Stimulated activated CD8-positive, alpha-beta memory T cell treated with anti-CD3 and anti-CD28 coated beads, Interleukin-4, amount 100 ng/mL, for 4 hours (primary cell): ENCODE measurements at places on chromosomes 2 and 18.

DNA sequence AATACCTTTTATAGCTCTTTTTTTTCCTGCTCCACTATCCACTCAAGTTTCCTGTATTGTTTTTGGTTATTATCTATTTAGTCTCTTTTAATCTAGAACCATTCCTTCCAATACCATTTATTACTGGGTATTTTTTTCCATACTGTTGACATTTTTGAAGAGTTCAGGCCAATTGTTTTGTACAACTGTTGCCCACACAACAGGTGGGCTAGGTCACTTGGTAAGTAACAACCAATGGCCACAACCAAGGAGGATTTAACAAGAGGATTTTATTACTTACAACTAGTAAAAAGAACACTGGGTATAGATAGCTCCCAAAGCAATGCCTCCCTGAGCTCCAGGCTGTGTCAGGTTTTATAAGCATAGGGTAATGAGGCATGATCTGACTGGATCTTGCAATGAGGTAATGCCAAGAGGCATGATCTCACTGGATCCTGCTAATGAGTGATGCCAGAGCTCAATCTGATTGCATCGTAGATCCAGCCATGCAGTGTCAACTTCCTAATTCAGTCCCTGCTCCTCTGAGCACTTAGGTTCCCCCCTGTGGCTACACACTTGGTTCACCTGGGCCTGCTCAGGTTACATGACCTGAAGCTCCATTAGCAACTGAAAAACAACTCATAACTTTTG is 7.1 kb upstream of the CEP68 start:
- no peak for DNase-seq

GRCh38 chr2:133063775-133064174 is 393.8 kb upstream of the LYPD1 start:
- DNase-seq: no peak

GRCh38 chr2:190062053-190062452 is 476 bp downstream of the MSTN start:
- DNase-seq: no peak

- no peak for DNase-seq
Measured at GRCh38 chr2:239892441-239893235, 132.5 kb downstream of the NDUFA10 start.

DNA sequence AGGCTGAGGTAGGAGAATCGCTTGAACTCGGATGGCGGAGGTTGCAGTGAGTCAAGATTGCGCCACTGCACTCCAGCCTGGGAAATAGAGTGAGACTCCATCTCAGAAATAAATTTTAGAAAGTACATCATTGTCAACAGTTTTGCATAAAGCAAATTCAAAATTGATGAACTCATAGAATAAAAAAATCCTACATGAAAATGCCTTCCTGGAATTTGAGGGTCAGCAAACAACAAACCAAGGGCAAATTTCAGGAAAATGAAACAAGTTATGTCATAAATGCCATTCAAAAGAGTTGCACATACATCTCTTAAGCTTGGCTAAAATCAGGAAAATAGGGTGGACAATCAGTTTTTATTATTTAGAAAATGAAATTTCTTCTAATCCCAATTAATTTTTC is 45.1 kb downstream of the COL5A2 start:
- DNase-seq: no peak

DNA sequence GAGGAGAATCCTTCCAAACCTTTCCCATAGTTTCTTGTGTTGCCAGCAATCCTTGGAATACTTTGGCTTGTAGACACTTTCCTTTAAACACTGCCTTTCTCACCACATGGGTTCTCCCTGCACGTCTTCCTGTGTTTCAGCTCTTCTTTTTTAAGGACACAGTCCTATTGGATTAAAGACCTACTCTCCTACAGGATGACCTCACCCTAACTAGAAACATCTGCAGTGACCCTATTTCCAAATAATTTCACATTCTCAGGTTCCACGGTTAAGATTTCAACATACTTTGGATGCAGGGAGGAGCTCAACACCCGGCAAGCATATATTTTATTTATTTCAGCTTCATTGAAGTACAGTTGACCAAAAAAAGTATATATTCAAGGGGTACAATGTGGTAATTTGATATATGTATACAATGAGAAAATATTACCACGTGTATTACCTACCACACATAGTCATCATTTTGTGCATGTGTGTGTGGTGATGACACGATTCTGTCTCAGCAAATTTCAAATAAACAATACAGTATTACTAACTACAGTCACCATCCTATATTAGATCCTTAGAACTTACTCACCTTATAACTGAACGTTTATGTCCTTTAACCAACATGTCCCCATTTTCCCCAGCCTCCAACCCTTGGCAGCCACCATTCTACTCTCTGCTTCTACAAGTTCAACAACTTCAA is 745.0 kb downstream of the CBLN2 start:
- no peak for DNase-seq

DNA sequence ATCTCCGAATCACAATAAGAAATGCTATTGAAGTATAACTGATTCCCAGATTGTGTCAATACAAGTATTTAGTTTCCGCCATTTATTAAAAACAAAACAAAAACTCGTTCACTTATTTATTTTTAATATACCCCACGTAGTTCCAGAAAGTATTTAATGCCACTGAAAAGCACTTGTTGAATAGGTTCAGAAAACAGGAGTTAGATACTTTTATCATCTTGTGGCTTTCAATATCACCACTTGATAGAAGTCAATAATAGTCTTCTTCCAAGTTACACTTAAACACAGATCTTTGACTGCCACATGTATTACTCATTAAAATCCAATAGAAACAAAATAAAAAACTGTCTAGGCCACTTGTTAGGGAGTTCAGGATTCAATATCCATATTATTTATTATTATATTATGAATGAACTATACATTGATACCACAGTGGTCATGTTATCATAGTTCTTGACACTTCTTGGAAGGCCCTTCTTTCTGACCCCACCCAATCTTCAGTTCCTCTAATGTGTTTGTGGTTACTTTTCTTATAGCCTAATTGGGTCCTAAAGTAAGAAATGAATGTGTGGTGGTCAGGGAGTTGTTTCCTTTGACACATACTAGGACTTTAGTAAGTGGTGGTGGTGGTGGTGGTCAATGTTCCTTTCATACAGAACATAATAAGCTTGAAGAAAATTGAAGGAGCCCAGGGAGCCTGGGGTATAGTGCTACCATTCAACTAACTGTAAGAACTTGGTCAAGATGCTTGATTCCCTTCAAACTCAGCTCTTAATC is 221.3 kb upstream of the ITGA4 start:
- DNase-seq: no peak

DNA sequence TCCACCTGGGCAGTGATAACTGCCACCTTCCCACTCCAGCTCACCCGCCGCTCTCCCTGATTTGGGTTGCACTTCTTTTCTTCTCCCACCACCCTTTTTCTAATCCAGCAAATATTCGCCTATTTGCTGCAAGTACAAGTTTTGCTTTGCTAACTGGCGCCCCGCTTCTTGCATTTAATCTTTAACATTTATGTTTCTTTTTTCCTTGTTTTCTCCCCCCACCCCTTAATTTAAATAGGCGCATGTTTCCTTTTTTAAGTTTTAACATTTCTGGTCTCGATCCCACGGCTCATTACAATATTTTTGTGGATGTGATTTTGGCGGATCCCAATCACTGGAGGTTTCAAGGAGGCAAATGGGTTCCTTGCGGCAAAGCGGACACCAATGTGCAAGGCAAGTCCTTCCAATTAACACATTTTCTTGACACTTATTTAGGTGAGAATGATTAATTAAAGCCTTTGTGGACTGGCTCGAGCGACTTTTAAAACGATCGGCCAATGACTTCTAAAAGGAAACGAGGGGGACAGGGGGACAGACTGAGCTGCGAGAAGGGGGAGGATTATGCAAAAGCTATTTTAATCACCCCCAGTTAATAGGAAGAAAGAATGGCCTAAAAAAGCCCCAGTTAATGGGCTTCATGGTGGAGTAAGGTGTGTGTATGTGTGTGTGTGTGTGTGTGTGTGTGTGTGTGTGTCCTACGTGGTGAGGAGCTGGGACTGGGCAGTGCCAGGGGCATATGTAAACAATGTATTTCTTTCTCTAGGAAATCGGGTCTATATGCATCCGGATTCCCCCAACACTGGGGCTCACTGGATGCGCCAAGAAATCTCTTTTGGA is 1.6 kb downstream of the TBR1 start:
- no peak for DNase-seq

- DNase-seq: no peak
Measured at GRCh38 chr2:209577376-209578357, 153.8 kb downstream of the MAP2 start.
